ENCODE measurements at places on chromosomes 2 and 18. TPM values are rescaled to one million over a fixed set of nuclear protein-coding genes. Genes with fewer than 3 reads are reported as not detected.

The UNC80 gene
- not detected for total RNA-seq

The FZD7 gene
- 0.27 TPM for total RNA-seq

The PTH2R gene
- 0.44 TPM for total RNA-seq

DNA sequence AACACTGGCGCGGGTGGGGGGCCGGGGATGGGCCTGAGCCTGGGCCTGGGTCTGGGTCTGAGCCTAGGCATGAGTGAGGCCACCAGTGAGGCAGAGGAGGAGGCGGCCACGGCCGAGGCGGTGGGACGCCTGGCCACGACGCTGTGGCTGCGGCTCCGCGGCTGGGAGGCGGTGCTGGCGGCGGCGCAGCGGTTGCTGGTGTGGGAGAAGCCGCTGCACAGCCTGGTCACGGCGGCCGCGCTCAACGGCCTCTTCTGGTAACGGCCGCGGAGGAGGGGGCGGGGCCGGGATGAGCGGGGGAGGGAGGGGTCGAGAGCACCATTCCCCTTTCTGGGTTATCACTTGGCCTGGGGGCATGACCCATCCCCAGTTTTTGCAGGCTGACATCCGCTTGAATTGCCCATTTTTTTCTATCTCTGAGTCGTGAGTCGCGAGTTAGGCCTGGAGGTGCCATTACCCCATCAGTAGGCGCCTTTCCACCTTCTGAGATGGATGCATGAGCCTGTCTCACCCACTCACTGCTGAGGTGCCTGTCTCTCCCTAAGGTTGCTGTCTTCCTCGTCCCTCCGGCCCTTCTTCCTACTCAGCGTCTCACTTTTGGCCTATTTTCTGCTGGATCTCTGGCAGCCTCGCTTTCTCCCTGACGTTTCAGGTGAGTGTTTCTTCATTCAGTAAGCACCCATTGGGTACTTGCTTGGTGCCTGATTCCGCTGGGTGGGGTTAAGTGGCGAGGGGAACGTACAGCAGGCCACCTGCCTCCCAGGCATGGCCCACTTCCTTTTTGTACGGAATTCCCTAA, 501 bp downstream of the RETREG2 start:
- peak overlapping the region; percentile 96 for H3K27ac ChIP-seq
- peak overlapping the region; percentile 97 for H3K4me3 ChIP-seq
- DNase-seq: peak; percentile 52
- peaks cover 44% of the 10 kb centered on the region for H3K4me1 ChIP-seq

DNA sequence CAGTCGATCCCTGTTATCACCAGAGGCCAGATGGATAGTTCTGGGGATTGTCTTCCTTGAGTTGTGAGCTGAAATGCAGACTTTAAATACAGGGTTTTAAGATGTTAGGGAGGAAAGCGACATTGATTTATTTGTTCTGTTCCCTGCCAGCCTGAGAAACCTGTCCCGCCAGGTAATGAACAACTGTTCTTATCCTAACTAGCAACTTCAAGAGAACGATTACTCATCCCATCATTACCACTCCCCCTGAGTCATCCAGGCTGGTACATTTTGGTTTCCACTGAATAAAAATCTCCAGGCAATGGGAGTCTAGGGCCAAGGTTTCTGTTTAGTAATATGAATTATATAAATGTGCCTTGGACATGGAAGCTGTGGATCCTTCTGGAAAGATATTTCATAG, 131.2 kb downstream of the LYPD6B start:
- H3K27ac ChIP-seq: no peak overlapping the region
- no peaks in the 10 kb centered on the region for H3K36me3 ChIP-seq
- no peak for DNase-seq

DNA sequence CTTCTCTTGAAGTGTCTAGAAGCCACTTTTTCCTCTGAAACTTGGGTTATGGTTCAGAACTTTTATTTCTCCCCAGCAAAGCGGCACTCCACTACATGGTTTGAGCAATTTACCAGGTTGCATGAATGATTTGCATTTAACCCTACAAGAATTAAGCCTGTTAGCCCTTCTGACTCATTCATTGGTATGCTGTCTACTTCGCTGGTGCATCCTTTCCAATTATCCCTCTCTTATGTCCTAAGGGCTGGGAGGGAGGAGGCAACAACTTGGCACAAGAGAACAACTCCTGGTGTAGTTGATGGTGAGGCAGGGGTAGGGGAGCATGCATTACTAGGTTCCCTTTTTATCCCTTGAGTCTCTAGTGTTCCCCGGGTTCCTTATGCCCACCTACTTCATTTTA, 293.4 kb upstream of the MEX3C start:
- H3K27me3 ChIP-seq: no peaks in the 10 kb centered on the region
- H3K4me3 ChIP-seq: no peak overlapping the region
- DNase-seq: no peak
- H3K4me1 ChIP-seq: no peaks in the 10 kb centered on the region
- H3K27ac ChIP-seq: no peak overlapping the region

- H3K4me3 ChIP-seq: no peak overlapping the region
- H3K36me3 ChIP-seq: no peaks in the 10 kb centered on the region
- no peak overlapping the region for H3K27ac ChIP-seq
- no peaks in the 10 kb centered on the region for H3K27me3 ChIP-seq
- no peaks in the 10 kb centered on the region for H3K4me1 ChIP-seq
These were observed 24.2 kb downstream of the XDH start for GRCh38 chr2:31390324-31390723.

- no peak overlapping the region for H3K27ac ChIP-seq
- peaks cover 15% of the 10 kb centered on the region for H3K4me1 ChIP-seq
- H3K36me3 ChIP-seq: no peaks in the 10 kb centered on the region
- no peaks in the 10 kb centered on the region for H3K27me3 ChIP-seq
- H3K4me3 ChIP-seq: no peak overlapping the region
These were observed 9.0 kb downstream of the PMAIP1 start for GRCh38 chr18:59908799-59909198.

GRCh38 chr2:70519453-70519852, 34.2 kb downstream of the TGFA start:
- H3K36me3 ChIP-seq: no peaks in the 10 kb centered on the region
- H3K27me3 ChIP-seq: no peaks in the 10 kb centered on the region
- H3K27ac ChIP-seq: no peak overlapping the region
- H3K4me1 ChIP-seq: peaks cover 14% of the 10 kb centered on the region
- no peak for DNase-seq

DNA sequence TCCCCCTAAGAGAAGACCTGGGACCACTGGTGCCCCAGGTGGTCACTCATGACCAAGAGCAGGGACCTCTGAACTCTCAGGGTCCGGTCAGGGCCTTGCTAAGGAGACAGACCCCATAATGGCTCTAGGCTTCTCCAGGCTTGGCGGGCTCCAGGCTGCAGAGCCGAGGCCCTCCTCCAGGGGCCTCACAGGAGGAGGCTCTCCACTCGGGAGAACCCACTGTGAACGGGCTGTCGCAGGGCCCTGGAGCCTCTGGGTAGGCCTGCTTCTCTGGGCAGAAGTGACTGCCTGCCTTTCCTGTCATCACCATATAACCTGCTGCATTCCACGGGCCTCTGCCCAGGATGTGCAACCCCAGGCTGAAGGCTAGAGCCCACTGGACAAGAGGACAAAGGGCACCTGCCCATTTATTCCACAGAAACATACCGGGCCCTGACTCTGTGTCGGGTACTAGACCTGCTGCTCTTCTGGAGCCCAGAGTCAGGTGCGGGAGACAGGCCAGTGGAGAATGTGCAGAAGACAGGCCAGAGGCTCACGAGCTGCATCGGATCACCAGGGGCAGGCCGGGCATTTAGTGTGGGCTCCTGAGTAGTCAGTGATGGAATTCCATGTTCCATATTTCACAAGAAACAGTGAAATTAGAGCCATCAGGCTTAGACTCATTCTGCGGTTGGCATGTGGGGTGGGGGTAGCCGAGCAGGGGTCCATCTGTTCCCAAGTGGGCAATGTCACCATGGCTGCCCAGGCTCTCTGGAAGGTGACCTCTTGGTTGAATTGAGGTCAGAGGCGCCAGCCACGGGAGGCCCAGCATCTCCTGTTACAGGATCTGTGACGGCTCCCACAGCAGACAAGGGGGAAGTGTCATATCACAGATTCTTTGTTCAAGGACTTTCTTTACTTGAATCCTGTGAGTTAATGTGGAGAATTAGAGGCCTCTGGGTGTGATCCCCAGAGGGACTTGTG, 220.8 kb downstream of the SH3RF3 start:
- no peak for DNase-seq
- no peaks in the 10 kb centered on the region for H3K36me3 ChIP-seq
- peak overlapping the region; percentile 68 for H3K27ac ChIP-seq
- no peaks in the 10 kb centered on the region for H3K27me3 ChIP-seq
- H3K4me3 ChIP-seq: no peak overlapping the region

DNA sequence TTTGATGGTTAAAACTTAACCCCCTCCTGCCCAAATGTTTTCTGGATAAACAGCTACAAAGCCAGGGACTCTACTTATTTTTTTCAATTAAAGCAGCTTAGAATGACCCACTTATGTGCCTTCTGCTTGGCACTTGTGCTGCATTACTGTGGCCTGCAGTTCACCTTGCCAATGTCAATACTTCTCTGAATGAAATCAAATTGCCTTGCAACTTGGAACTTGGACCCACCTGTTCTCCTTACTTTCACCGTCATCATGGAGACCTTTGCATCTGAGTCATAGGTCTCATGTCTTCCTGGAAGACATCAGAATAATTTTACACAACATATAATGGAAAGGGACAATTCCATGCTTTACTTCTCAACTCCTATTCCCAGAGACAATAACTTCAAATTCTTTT, 92.1 kb upstream of the FHL2 start:
- no peaks in the 10 kb centered on the region for H3K36me3 ChIP-seq
- no peaks in the 10 kb centered on the region for H3K27me3 ChIP-seq
- H3K4me1 ChIP-seq: no peaks in the 10 kb centered on the region
- no peak overlapping the region for H3K4me3 ChIP-seq

- peaks cover 59% of the 10 kb centered on the region for H3K4me1 ChIP-seq
- no peaks in the 10 kb centered on the region for H3K36me3 ChIP-seq
- H3K27me3 ChIP-seq: no peaks in the 10 kb centered on the region
- peak; percentile 61 for DNase-seq
- peak overlapping the region; percentile 17 for H3K4me3 ChIP-seq
These were observed 21.4 kb upstream of the MGAT5 start for GRCh38 chr2:134232461-134232860.

DNA sequence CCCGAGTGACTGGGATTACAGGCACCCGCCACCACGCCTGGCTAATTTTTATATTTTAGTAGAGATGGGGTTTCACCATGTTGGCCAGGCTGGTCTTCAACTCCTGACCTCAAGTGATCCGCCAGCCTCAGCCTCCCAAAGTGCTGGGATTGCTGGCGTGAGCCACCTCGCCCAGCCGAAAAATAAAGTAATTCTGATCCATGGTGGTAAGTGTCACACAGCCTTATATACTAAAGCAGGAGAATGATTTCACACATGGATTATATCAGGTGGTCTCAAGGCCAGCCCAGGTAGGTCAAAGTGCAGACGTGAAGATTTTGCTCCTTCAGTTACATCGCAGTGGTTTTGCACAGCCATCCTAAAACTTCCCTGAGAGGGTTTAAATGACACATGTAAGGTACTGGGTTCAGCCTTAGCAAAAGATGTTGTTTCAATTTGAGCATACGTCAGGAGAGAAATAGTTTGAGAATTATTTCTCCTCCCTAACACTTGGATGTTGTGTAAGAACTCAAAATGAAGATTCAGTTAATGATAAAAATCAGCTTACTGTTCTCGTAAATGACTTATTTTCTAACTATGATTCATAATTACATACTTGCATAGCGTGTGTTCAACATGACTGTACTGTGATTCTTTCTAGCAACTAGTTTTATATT, 93.0 kb upstream of the SLC39A10 start:
- no peak for DNase-seq
- H3K4me3 ChIP-seq: peak overlapping the region; percentile 2
- no peaks in the 10 kb centered on the region for H3K27me3 ChIP-seq
- H3K36me3 ChIP-seq: no peaks in the 10 kb centered on the region

DNA sequence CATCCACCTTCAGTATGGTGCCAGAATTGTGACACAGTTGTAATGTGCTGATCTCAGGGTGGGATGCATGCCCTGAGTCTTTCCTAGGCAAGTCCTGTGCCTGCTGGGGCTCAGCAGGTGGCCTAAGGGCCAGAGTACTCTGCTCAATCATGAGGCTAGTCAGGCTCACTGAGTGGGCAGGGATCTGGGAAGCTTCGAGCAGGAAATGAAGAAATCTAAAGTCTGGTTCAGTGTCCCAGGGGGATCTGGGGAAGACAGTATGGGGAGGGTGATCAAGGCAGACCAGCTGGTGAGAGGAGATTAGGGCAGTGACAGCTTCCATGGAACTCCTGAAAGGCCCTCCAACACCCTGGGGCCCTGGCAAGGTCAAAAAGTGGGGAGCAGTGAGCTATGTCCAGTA, 8.9 kb upstream of the ANKRD29 start:
- H3K27ac ChIP-seq: no peak overlapping the region
- no peaks in the 10 kb centered on the region for H3K36me3 ChIP-seq
- no peak overlapping the region for H3K4me3 ChIP-seq
- H3K27me3 ChIP-seq: no peaks in the 10 kb centered on the region
- no peaks in the 10 kb centered on the region for H3K4me1 ChIP-seq

DNA sequence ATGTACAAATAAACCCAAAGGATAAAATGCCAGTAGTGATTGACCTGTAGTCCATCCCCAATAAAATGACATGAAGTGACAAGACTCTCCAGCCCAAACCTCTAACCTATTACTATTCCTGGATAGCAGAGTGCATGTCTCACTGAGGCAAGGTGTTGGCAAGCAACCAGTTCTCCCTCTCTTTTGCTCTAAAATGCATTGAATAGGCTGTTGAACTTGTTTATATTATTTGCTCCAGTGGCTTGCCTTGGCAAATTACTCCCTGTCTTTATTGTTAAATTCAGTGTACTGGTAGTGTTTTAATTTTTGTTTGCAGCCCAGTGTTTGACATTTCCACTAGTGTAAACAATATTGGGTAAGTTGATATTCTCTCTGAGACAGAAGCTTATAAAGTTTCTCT, 70.5 kb downstream of the CSRNP3 start:
- no peaks in the 10 kb centered on the region for H3K27me3 ChIP-seq
- no peak overlapping the region for H3K27ac ChIP-seq
- H3K4me1 ChIP-seq: no peaks in the 10 kb centered on the region
- DNase-seq: no peak

DNA sequence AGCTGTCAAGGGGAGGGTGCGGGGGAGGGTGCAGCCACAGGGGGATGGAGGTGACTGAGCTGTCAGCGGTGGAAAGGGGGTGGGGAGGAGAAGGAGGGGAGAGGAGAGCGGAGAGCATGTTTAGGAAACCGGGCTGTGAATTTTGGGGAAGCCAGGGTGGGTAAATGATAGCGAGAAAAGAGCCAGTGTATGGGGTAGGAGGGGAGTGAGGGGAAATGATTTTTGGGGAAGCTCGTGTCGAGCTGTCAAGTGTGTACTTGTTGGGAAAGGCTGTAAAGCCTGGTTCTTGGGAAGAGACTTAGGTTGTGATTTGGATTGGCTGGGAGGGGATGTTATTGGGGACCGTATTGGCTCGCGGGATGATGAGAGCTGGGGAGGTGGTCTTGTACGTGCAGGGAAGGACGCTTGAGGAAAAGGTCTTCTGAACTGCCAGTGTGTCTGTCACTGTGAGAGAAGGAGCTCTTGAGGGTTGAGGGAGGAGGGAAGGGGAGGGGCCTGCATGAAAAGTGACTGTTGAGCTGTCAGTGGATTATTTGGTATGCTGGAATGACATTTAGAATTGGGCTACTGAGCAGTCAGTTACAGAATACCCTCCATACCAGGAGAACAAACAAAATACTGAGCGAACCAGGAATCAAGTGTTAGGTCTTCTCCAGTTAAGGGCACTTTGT, 1.0 kb downstream of the UBR3 start:
- H3K36me3 ChIP-seq: no peaks in the 10 kb centered on the region
- DNase-seq: peak; percentile 38
- peak overlapping the region; percentile 80 for H3K27ac ChIP-seq
- H3K4me3 ChIP-seq: peak overlapping the region; percentile 77
